ENCODE measurements at places on chromosomes 12 and 14.

GRCh38 chr12:87112571-87113345 lies 856.6 kb upstream of the MGAT4C start:
- no peak for DNase-seq

- DNase-seq: no peak
Observed at GRCh38 chr14:68734231-68734732, 58.6 kb downstream of the ZFP36L1 start.

DNA sequence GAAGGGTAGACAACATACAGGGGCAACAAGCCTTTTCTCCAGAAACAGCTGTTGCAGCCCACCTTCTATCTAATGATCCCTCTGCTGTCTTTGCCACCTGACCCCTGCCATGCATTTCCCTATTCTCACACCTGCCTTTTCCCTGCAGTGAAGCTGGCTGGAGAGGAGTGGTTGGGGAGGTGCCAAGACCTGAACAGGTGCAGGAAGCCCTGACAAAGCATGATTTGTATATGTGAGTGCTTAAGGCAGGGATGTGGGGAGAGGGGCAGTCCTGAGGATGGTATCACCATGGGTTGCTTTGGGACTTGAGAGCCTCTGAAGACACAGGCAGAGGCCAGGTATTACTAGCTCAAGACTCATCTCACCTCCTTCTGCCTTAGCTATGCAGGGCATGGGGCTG lies 2.9 kb upstream of the PFDN5 start:
- no peak for DNase-seq

GRCh38 chr12:40170593-40170992 lies 54.2 kb upstream of the LRRK2 start:
- no peak for DNase-seq

DNA sequence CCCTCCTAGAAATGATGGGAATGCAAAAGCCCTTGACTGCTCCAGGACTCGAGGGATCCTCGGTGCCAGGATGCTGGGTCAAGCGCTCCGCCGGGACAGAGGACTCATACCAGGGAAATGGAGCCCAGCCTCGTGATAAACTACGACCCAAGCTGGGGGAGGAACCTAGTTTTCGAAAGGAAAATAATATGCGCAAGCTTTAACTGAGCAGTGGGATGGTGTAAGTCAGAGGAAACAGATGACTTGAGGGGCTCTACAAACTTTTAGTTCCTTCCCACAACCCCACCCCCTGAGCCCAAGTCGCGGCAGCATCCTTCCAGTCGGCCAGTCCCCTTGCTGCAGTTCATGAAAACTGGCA lies 654 bp upstream of the SUPT16H start:
- DNase-seq: no peak
